ENCODE measurements at places on chromosomes 16 and 17.

DNA sequence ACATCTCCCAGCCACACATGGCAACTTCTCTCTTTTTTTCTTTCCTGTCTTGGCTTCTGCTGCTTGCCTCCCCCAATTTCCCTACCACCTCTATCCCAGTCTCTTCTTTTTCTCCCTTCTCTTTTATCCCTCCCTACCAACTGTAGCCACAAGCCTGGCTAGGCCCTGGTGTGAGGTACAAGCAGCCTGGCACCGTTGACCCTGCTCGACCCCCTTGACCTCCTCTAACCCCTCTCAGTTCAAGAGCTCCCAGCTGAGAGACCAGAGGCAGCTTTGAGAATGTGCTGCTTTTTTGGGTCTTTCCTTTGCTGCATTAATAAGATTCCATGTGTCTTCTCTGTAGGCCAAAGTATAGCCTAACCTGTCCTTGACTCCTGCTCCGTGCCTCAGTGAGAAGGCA is 32.3 kb downstream of the B9D1 start:
- no peak for DNase-seq

DNA sequence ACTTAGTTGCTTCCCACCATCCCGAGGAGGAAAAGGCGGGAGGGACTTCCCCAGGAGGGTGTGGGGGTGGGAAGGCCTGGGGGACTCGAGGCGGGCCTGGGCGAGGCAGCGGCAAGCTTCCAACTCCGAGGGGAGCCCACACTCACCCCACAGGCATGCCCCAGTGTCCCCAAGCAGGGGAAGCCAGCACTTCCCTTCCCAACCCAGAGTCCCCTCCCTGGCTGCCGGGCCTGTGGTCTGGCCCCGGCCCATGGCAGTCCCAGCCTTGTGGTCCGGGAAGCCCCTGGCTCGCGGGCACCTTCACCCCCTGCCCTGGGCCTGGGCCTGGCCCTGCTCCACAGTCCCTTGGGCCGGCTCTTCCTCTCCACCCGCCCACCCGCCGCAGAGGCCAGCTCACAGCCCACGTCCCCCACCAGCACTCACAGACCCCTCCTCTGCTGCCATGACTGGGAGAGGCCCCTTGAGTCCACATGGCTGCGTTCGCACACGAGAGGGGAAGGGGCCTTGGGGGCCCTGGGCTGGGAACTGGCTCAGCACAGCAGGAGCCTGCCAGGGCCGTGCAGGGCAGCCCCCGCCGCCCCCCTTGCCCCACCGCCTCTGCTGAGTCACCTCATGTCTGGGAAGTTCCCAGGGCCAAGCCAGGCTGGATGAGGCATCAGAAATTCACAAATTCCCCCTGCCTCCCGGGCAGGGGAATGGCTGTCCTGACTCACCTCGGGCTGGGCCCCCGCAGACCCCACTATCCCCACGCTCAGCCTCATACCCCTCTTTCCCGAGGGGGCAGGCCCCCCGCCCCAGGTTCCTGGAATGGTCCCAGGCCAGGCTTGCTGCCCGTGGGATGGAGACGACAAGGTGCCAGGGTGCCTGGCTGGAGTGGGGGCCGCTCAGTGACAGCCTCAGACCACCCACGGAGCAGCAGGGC is 27.8 kb downstream of the BAHCC1 start:
- no peak for DNase-seq

DNA sequence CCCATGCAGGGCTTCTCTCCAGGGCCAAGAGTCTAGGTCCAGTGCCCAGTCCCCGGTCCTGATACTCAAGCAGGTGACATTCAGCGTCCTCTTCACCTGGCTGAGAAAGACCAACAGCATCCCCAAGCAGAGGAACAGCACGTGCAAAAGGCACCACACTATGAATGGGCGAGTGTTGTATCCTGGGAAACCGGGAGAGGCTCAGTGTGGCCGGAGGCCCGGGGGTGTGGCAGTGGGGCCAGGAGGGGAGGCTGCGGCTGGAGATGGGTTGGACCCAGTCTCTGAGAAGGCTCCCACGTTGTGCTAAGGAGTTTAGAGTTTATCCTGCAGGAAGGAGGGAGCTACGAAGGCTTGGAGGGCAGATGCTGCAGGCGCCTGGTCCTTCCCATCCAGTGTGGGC is 13.5 kb downstream of the ABR start:
- no peak for DNase-seq

GRCh38 chr16:65509172-65509571 is 387.3 kb upstream of the CDH11 start:
- DNase-seq: no peak

DNA sequence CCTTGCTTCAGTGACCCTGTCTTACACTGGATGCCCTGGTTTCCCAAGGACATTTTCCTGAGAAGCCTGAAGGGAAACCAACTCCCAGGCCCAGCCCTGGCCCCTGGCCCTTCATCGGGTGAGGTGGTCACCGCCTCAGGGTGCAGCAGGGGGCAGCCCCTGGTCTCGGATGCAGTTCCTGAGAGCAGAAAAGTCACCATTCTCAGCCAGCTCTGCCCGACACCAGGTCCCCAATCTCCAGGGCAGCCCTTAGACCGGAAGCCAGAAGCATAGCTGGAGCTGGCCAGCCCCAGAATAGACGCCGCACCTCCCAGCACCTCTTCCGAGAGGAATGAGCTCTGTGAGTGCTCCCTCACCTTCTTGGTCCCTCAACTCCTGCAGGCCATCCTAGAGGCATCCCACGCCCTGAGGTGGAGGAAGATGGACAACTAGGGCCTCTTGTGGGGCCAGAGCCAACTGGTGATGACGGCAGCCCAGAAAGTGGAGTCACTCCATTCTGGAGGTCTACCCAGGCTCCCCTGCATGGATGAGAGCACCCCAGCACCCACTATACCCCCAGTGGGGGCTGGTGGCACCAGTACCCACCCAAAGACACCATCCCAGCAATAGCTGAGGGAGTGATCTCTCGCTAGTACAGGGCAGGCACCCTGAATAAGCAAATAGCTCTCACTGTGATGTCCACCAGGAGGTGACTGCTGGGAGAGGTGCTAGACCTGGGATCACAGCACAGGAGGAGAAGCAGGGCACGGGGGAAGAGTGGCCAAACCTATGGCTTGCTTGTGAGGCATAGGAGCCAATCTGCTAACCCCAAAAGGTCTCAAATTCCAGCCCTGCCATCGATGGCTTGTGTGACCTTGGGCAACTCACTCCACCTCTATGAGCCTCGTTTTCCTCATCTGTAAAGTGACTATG is 56.2 kb downstream of the TK2 start:
- no peak for DNase-seq
